ENCODE measurements at places on chromosomes 6 and 20. TPM values are rescaled to one million over a fixed set of nuclear protein-coding genes. Genes with fewer than 3 reads are reported as not detected.
A peak's percentile ranks its signal among the peaks of the same experiment; 100 is the strongest.

FNDC11 gene
- 0.94 TPM for polyA plus RNA-seq

RAB5IF gene
- 199 TPM for polyA plus RNA-seq

DNA sequence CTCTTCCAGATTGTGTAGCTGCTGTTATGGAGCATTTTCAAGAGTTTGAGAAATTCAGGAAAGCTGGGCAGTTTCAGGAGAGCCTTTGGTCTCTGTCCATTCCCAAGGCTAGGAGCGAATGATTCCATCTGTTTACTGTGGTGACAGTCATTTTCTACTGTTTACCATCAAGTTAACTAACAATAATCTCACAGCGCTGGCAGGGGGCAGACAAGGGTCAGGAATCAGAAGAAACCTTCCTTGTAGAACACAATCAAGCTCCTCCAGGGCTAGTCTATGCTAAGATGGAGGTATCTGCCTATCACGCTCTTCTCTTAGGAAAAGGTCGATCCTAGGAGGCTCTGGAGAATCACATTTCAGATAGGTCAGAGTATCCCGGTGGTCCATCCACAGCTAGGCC lies 293.9 kb downstream of the KIF16B start:
- no peaks in the 10 kb centered on the region for H3K4me1 ChIP-seq
- no peaks in the 10 kb centered on the region for H3K27me3 ChIP-seq
- no peak for DNase-seq
- no peaks in the 10 kb centered on the region for H3K36me3 ChIP-seq

DNA sequence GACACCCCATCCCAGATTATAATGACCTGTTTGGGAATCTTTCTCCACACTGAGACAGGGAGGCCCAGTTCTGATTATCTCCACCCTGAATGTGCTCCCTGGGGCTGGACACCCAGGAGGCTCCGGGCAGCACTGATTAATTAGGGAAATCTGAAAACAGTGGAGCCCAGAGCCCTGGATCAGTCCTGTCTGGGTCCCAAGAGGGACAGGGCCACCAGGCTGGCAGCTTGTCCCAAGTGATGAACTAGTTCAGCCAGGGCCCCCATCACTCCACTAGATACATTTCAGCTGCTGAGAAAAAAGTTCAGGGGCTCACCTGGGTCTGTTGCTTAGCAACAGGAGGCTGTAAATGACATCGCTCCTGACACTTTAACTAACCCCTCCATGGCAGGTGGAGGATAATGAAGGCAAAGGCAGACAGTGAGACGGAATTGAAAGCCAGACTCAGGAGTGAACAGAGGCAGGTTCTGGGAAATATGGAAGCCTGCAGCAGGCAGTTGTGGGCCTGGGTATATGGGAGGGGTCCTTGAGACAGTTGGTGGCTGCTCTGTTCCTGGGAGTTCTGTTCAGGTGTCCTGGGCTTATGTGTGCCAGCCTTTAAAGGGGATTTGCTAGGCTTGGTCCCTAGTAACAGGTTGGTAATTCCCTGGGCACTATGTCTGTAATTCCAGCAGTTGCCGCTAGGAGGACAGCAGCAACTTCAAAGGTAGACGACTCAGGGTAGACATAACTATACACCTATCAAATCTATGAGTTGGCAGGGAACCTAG lies 78.3 kb upstream of the CTNNBL1 start:
- peaks cover 2% of the 10 kb centered on the region for H3K27me3 ChIP-seq
- no peak overlapping the region for H3K4me3 ChIP-seq
- DNase-seq = peak; percentile 4
- H3K27ac ChIP-seq = no peak overlapping the region
- no peaks in the 10 kb centered on the region for H3K4me1 ChIP-seq

DNA sequence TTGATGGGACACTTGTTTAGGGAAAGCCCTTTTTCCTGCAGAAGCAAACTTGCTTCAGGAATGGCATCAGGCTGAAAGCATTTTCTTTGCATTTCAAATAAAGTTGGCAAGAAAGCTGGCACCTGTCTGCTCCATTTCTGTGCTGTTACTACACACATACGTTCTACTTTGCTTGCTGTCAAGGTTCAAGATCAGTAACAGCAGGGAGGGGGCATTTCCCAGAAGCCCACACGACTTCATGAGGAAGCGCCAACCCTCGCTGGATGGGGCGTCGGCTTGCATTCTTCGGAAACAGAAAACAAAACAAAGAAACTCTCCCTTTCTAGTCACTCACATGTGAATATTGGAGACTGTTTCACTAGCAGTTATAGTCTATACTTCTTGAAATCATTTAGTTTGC lies 46.4 kb downstream of the AKAP12 start:
- H3K27me3 ChIP-seq = peaks cover 3% of the 10 kb centered on the region
- no peaks in the 10 kb centered on the region for H3K36me3 ChIP-seq
- H3K4me3 ChIP-seq = no peak overlapping the region

GRCh38 chr6:2296781-2297180 lies 51.4 kb upstream of the GMDS start:
- DNase-seq = no peak
- H3K27me3 ChIP-seq = no peaks in the 10 kb centered on the region
- H3K4me3 ChIP-seq = no peak overlapping the region
- H3K27ac ChIP-seq = no peak overlapping the region
- H3K4me1 ChIP-seq = no peaks in the 10 kb centered on the region

DNA sequence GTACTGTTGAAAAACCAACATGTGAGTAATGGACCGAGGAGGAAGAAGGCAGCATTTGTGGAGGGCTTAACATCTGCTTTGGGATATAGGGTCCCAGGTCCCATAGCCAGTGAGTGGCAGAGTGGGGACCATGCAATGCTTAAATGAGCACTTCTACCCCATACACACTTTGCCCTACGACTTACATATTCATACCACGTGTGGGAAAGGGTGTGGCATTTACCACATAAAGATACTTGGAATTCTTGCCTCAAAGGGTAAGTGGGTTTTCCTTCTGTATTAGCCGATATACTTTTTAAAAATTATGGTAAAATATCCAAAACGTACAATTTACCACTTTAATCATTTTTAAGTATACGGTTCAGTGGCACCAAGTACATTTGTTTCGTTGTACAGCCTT lies 199.3 kb downstream of the BACH2 start:
- H3K4me3 ChIP-seq = no peak overlapping the region
- H3K36me3 ChIP-seq = no peaks in the 10 kb centered on the region
- no peak for DNase-seq
- H3K27me3 ChIP-seq = peaks cover 8% of the 10 kb centered on the region
- H3K4me1 ChIP-seq = peaks cover 8% of the 10 kb centered on the region

Measured in CD4-positive, CD25-positive, alpha-beta regulatory T cell (primary cell).